ENCODE measurements at places on chromosomes 5 and 9.

DNA sequence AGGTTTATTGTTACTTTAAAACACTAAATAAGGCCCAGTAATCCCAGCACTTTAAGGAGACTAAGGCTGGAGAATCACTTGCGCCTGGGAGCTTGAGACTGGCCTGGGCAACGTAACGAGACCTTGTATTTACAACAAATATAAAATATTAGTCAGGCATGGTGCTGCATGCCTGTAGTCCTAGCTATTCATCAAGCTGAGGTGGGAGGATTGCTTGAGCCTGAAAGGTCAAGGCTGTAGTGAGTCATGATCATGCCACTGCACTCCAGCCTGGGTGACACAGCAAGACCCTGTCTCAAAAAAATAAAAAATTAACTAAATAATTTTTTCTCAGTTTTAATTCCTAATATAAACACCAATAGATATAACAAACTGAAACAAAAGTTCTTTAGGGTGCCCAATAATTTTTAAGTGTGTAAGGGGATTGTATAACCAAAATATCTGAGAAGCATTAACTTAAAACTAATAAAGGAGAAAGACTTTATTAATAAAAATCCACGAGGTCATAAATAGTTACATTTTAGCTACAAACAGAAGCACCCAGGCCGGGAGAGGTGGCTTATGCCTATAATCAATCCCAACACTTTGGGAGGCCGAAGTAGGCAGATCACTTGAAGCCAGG lies 32.7 kb downstream of the FAM13B start:
- no peak for DNase-seq

GRCh38 chr5:163696579-163696887 lies 191.1 kb downstream of the MAT2B start:
- DNase-seq, result no peak

- no peak for DNase-seq
These were observed 250.5 kb downstream of the NR2F1-AS1 start for GRCh38 chr5:93330506-93330905.

DNA sequence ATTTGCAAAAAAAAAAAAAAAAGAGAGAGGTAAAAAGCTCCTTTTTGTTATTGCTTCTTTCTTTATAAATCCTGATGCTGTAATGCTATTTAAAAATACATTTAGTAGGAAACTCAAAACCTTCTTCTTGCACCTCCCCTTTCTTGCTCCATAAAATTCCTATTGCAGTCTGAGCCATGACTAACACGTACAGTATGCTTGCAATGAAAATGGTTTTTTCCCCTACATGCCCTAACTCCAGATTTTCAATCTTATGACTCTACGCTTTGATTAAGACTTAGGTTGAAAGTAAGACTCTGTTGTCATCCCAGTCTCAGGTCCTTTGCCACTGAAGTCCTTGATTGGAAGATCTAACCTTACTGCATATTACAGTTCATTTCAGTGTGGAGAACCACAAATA lies 23.9 kb downstream of the FGF10 start:
- no peak for DNase-seq

- DNase-seq, result no peak
These were observed 285.8 kb upstream of the PCSK5 start for GRCh38 chr9:75604661-75605060.

DNA sequence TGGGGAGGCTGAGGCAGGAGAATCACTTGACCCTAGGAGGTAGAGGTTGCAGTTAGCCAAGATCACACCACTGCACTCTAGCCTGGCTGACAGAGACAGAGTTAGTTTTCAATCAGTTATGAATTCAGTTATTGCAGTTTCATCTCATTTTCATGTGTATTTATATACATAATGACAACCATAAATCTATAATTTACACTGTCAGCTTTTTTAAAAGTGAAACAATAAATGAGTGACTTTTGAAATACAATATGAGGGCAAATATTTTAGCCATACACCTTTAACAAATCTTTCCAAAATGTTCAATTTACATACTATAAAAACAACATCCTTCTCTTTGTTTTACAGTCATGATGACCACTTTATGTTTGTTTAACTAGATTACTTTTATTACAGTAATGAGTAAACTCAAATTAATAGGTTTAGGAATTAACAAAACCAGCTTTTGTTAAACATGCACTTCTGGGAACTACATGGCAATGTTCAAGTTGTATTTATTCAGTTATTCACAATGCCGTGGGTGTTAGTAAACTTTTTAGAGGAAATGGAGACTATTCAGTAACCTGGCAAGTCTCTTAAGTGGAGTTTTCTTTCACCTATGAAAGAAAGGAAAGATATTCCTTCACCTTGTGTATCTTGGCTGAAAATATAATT lies 12.7 kb downstream of the TYRP1 start:
- DNase-seq, result no peak

DNA sequence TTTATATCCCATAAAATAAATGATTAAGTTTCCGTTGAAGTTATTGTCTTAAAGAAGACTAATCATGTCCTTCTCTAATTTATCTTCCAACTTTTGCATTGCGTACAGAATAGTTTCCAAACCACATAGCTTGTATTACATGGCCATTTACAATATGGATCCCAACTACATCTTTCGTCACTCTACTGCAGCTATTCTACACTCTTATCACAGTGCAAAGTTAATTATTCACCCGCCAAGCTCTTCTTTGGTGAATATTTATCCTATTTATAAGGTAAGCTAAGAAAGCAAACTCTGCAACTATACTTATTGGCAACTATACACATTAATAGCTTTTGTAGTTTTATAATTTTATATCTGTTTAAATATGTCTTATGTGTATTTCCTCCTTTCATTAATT lies 75.9 kb upstream of the ADAMTS19 start:
- DNase-seq, result no peak

DNA sequence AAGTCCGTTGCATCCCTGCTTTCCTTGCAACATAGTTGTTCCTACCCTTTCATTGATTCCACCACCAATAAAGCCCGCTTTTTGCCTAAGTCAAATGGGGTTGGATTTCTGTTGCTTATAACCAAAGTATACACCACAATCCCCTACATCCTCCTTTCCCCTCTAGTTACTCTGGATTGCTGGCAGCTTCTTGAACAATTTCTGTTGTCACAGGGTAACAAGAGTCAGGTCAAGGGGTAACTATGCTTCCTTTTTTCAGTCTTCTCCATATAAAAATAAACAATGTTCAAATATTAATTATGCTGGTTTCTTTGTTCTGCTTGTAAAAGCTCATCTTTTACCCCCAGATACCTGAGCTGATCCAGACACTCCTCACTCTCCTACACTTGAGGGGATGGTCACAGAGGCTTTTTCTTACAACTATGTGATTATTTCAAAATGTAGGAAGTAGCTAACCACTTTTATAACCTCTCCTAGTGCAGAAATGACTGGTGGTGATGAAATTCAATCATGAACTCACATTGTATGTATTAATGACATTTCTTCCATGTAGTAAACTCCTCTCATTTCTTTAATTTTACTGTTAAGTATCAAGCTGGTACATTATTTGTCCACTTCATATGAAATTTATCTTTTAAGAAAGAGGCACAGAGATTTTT lies 136.5 kb downstream of the SNX18 start:
- no peak for DNase-seq

DNA sequence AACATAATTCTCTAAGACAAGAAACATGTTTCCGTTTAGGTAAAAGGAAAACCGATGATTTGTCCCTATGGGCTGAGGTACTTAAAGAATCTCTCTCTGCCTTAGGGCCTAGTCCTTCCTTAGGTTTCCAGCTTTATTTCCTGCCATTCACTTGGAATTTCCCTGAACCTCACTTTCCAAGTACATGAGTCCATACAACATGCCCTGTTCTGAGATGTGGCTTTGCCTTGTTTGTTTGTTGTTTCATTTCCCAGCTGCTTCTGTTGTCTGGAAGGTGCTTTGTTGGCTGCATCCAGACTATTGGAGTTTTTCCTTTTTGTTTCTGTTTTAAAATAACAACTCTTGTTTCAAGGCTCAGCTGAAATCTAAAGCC lies 95.2 kb downstream of the ALDH1A1 start:
- DNase-seq, result no peak

- DNase-seq, result no peak
These were observed 145.2 kb upstream of the IQGAP2 start for GRCh38 chr5:76257897-76258296.

DNA sequence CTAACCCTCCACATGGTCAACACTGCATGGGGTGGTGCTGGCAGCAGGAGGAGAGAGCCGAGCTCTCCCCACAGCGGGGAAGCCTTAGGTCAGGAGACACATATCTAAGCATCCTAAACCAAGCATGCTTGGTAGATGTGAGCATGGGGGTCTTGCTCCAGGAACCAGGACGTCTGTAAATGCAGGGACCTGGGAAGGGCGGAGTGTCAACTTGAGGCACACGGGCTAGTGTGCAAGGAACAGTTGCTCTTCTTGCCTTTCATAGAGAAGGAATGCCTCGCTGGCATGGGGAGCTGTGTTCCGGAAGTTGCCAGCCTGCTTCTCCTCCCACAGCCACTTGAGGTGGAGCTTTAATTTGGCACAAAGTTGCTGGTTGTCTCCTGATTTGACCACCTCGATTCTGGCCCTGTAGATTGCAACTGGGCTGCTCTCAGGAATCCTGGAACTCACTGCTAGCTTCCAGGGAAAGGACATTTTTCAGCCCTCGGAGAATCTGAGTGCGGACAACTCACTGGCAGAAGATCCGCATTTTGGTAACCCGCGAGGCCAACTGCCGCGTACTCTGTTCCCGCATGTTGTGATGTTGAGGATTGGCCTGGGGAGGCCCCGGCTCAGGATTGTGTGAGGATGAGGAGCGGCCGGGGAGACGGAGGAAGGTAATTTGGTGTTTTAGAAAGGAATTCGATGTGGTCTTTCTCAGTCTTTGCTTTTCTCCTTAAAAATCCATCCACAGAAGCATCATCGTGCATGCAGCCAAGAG lies 370.3 kb upstream of the IRX1 start:
- no peak for DNase-seq

- DNase-seq, result peak; percentile 75
These were observed 572 bp downstream of the NR4A3 start for GRCh38 chr9:99822109-99822805.

DNA sequence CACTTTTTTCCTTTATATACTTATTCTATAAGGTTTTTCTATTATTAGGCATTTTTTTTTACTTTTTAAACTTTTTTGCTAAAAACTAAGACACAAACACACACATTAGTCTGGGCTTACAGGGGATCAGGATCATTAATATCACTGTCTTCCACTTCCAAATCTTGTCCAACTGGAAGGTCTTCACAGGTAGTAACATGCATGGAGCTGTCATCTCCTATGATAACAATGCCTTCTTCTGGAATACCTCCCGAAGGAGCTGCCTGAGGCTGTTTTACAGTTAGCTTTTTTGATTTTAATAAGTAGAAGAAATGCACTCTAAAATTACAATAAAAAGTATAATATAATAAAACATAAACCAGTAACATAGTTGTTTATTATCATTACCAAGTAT lies 345.5 kb upstream of the PTGER4 start:
- DNase-seq, result no peak

DNA sequence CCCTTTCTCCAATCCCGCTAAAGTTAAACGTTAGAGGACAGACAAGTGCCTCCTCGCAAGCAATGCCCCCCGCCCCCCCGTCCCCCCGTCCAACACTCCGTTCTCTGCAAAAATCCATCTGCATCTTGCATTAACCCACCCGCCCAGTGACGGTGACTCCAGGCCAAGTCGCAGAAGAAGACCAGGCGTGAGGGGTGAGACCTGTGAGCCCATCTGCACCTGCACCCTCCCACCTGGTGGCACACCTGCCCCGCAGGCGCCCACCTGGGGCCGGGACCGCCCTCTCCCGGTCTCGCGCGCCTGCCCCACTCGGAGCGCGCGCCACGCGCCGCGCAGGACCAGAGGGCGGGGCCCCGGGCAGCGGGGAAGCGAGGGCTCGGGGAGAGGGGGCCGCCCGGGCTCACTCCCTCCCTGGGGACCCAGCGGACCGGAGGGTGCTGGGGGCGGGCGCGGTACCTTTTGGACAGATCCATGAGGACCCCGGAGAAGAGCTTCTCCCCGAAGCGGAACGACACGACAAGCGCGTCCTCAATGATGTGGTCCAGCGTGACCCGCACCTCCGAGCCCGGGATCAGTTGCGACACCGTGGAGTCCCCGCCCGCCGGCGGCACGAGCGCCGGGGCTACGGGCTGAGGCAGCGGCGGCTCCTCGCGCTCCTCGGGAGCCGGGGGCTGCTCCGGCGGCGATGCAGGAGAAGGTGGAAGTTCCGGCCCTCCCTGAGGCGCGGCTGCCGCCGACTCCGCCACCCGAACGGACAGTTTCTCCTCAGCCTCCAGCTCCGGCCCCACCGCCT lies 705 bp downstream of the PWWP2A start:
- peak; percentile 52 for DNase-seq

DNA sequence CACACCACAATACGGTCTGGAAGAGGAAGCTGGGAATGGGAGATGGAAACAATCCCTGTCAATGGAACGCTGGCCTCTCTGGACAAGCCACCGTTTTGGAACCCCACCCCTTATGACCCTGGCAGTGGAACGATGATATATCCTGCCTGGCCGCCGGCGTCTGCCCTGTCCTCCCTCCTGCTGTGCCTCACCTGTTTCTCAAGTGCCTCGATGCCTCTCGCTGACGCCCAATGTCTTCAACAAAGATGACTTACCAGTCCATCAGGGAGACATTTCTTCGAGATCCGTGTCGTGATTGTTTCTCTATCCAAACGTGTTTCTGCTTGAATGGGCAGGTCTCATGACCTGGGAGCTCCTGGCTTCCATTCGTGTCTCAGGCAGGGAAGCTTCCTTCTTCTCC lies 476.5 kb downstream of the SPATA31A7 start:
- DNase-seq, result no peak

GRCh38 chr9:20357037-20357432 lies 265.3 kb downstream of the MLLT3 start:
- no peak for DNase-seq

- no peak for DNase-seq
These were observed 452.7 kb downstream of the HINT1 start for GRCh38 chr5:130712324-130712723.

GRCh38 chr5:120917214-120917758 lies 453.2 kb downstream of the PRR16 start:
- DNase-seq, result no peak

GRCh38 chr5:146313027-146313426 lies 25.6 kb upstream of the POU4F3 start:
- DNase-seq, result no peak

DNA sequence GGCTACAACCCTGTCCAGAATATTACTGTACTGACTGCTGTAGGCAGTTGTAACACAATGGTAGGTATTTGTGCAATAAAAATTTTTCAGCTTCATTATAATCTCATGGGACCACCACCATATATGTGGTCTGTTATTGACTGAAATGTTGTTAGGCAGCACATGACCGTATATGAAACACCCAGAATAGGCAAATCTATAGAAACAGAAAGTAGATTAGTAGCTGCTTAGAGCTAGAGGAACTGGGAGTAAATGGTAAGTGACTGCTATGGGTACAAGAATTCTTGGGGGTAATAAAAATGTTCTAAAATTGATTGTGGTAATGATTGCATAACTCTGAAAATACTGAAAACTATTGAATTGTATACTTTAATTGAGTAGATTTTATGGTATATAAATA lies 185.7 kb downstream of the ESM1 start:
- DNase-seq, result no peak
